Activated CD8-positive, alpha-beta memory T cell treated with anti-CD3 and anti-CD28 coated beads, Interleukin-2, amount 50 U/mL, for 48 hours (primary cell): ENCODE measurements at places on chromosomes 6 and 20.

DNA sequence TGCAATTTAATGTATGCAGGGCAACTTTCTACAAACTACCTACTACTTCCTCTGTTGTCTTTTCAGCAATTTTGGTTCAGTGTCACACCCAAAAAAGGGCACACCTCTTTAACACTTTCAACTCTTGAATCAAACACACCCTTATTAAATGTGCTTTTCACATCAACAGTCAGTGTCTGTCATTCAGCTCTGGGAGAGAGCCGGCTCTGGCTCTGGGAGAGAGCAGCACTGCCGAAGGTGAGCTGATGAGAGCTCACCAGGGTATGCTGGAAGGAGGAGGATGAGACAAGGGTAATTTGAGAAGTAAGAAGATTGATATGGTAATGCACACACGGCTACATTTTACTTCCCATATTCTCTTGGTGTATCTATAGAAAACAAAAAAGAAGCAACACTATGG, 134.3 kb downstream of the RTN4IP1 start:
- DNase-seq, result no peak

DNA sequence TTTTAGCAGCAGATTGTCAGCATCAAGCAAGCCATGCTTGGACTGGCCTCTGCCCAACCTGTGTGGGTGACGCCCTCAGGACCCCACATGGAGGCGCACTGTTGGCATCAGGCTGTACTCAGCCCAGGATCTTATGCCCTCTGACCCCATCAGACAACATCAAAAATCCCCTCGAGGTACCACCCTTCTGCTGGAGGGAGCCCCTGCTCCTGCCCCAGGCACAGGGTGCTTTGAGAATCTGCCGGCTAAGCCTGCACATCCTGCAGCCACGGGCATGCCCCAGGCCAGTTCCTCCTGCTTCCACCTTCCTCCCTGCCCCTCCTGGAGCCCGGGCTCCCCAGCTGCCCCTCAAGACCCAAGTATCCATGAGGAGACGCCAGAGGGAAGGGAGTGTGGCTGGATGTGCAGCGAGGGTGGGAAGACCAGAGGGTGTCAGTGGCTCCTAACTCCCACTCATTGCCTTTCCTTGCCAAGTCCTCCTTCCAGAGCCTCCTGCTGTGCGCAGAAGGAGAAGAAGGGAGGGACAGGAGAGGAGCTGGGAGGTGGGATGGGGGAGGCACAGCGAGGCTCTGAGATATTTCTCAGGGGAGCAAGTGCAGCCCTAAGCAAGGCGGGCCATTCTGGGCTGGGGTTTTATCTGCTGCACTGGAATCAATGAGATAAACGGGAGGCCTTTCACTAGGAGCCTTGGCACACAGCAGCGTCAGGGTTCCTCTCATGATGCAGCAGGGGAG, 77.4 kb upstream of the CST7 start:
- no peak for DNase-seq

DNA sequence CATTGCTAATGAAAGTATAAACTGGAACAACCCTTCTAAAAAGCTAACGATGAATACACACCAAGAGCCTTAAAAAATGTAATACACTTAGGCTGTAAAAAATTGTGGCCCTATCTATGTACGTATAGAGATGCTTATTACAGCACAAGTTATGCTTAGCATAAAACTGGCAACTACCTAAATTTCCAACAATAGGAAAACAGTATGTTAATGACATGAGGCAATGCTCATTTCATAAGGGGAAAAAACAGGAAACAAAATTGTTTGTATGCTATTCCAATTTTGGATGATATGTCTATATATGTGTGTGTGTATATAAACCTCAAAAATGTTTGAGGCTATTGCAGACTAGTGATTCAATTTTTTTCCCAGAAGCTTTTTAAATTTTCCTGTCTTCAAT, 82.5 kb downstream of the DTNBP1 start:
- no peak for DNase-seq

GRCh38 chr20:50594231-50594590, 84.0 kb downstream of the PTPN1 start:
- DNase-seq, result no peak

- no peak for DNase-seq
Measured at GRCh38 chr20:60038400-60039008, 80.3 kb downstream of the CDH26 start.

DNA sequence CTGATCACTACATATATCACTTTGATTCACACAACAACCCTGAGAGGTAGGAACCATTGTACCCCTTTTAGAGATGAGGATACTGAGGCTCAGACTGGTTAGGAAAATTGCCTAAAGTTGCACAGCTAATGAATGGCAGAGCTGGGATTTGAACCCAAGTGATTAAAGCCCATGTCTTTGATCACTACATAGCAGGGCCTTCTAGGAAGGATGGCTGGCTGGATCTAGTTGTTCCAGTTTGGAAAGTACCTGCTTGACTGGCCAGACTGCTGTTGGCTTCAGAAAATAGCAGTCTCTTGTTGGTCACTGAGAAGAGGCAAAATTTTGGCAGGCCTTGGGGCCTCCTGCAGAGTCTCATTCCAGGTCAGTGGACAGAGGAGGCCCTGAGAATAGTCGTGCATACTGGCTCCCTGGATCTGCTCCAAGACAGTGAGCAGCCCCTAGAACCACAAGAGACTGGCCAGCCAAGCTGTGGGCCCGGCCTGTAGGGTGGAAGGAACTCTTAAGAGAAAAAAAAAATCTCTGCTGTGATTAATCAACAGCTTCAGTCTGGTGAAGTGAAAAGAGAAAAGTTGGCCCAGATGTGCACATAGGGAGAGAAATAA, 17.5 kb downstream of the PPARD start:
- DNase-seq, result no peak

- no peak for DNase-seq
Measured at GRCh38 chr6:54633601-54634000, 213.0 kb upstream of the FAM83B start.

DNA sequence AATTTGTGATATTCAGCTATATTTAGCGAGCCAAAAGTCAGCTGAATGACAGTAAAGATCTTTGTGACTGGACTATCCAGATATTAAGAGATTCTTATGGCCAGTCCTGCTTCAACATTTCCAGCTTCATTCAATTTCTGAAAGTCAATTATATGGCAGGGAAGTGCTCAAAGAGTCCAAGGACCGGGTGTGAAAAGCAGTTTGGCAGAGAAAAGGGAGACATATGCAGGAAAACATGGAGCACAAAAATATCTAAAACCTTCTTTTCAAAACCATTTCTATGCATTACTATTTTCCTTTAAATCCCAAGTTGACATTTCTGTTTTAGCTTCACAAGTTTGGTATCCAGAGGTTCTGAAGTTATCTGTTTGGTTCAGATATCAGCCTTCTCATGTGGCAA, 5.0 kb downstream of the MPC1 start:
- DNase-seq, result no peak

DNA sequence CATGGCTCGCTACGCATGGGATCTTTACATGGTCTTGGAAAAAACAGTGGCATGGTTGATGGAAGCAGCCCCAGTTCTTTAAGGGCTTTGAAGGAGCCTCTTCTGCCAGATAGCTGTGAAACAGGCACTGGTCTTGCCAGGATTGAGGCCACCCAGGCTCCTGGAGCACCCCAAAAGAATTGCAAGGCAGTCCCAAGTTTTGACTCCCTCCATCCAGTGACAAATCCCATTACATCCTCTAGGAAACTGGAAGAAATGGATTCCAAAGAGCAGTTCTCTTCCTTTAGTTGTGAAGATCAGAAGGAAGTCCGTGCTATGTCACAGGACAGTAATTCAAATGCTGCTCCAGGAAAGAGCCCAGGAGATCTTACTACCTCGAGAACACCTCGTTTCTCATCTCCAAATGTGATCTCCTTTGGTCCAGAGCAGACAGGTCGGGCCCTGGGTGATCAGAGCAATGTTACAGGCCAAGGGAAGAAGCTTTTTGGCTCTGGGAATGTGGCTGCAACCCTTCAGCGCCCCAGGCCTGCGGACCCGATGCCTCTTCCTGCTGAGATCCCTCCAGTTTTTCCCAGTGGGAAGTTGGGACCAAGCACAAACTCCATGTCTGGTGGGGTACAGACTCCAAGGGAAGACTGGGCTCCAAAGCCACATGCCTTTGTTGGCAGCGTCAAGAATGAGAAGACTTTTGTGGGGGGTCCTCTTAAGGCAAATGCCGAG, 78.2 kb downstream of the ASXL1 start:
- DNase-seq, result peak; percentile 37

GRCh38 chr20:40156600-40157317, 532.3 kb downstream of the MAFB start:
- no peak for DNase-seq

GRCh38 chr6:99613409-99613704, 6.7 kb downstream of the PRDM13 start:
- peak; percentile 76 for DNase-seq

- no peak for DNase-seq
Measured at GRCh38 chr6:152012227-152012626, 204.7 kb downstream of the ESR1 start.

- DNase-seq, result no peak
Measured at GRCh38 chr6:62803094-62803493, 408.2 kb upstream of the FKBP1C start.

- DNase-seq, result peak; percentile 71
Measured at GRCh38 chr20:32484225-32484957, 100.7 kb downstream of the NOL4L start.

GRCh38 chr6:136235233-136235564, 14.9 kb downstream of the MTFR2 start:
- DNase-seq, result no peak

- no peak for DNase-seq
Measured at GRCh38 chr6:128256095-128256494, 264.3 kb downstream of the PTPRK start.

DNA sequence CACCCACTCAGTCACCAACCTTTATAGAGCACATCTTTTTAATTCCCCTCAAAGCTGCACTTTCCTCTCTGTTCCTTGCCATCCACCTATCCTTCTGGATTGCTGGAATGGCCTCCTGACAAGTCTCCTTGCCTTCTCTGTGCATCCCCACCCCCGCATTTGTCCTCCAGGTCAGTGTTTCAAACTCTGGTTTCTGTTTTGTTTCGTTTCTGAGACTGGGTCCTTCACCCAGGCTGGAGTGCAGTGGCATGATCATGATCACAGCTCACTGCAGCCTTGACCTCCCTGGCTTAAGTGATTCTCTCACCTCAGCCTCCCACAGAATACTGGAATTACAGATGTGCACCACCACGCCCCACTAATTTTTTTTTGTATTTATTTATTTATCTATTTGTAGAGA, 96.2 kb downstream of the PLCB1 start:
- DNase-seq, result no peak

- DNase-seq, result no peak
Measured at GRCh38 chr20:50120935-50121693, 8.2 kb upstream of the UBE2V1 start.

DNA sequence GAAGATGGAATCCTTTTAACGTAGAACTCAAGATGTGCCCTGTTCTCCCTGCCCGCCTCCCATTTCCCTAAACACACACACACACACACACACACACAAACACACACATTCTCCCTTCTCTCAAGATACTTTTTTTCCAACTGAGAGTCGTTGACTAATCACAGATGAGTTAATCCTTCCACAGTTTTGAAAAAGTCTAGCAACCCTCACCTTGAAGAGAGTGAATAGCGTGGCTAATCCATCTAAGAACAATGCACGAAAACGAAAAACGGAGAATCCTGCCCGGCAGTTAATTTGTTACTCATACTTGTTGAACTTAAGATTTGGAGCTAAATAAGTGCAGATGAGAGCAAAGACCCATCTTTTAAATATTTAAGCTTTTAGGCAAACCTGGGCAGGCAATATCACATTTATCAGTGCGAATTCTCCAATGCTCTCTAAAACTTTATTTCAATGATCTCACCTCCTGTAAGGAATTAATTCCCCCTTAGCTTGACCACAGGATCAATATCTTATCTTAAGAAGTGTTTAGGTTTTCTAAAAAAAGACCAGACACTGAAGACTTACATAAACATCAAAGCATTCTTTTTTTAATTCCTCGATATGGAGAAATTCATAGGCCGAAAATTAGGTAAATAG, 1.1 kb downstream of the AGPAT4 start:
- no peak for DNase-seq

- DNase-seq, result peak; percentile 65
Measured at GRCh38 chr6:36387440-36388303, at the start of gene ETV7. TSS of gene ETV7 (minus strand) at chr6:36387669. CDS start at chr6:36387541, 128 bp downstream.

- peak; percentile 79 for DNase-seq
Measured at GRCh38 chr6:29628419-29629281, 4.3 kb downstream of the GABBR1 start.

DNA sequence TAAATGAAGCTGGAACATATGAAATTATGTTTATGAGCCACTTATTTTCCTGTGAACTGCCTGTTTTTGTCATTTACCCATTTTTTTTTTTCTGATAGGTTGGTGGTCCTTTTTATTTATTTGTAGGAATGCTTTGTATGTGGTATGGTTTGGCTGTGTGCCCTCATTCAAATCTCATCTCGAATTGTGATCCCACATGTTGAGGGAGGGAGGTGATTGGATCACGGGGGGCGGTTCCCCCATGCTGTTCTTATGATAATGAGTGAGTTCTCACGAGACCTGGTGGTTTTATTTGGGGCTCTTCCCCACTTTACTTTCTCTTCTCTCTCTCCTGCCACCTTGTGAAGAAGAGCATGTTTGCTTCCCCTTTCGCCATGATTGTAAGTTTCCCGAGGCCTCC, 77.3 kb downstream of the CDH26 start:
- no peak for DNase-seq

- DNase-seq, result peak; percentile 32
Measured at GRCh38 chr20:57484772-57485171, 40.2 kb downstream of the CTCFL start.

DNA sequence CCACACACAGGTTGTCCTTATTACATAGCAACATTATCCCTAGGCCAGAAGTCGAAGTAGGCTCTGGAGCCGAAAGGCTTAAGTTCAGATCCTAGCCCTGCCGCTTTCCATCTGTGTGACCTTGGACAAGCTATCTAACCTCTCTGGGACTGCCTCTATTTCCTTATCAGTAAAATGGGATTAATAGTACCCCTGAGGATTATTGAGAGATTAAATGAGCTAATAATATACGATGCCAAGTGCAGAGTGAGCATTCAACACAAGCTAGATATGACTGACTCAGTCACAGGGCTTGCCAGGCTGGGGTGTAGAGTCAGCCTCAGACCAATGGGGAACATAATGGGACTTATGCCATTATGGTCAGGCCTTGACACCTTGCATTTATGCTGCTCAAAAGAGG, 8.9 kb upstream of the SPATA2 start:
- DNase-seq, result no peak
